ENCODE measurements at places on chromosomes 12 and 14.

GRCh38 chr14:59020382-59020781, 168.1 kb upstream of the DAAM1 start:
- DNase-seq, result peak; percentile 11

- DNase-seq, result no peak
Observed at GRCh38 chr14:101772770-101773169, 11.3 kb downstream of the PPP2R5C start.

GRCh38 chr12:109771746-109772621, 58.4 kb downstream of the FAM222A start:
- DNase-seq, result no peak

DNA sequence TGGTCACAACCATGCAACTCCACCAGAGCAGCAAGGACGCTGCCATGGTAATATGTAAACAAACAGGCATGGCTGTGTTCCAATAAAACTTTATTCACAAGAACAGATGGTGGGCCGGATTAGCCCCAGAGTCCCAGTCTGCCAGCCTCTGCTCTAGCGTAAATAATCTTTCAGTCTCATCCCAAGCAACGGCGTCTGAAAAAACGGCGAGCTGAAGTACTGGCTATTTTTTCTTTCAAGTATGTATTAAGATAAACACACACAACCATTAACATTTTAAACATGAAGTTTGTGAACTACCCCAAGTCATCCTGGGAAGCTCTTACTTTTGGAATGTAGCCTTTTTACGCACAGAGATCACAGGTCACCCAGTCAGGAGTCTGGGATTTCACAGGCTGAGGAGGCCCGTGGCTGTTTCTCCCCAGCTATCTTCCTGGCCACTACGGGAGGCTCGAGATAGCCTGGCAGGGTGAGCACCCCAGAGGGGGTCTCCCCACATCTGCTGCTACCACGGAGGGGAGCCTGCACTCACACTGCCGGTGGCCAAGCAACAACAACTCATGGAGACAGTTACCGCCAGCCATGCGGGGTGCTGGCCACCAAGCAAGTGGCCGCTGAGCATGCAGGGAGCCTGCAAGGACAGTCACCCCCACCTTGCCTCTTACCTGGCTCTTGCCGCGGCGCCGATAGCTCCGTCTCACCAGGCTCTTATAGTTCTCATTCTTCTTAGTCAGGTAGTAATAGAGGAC, 124.6 kb downstream of the RFLNA start:
- DNase-seq, result no peak

GRCh38 chr12:111408686-111409402, 3.1 kb downstream of the SH2B3 start:
- no peak for DNase-seq

DNA sequence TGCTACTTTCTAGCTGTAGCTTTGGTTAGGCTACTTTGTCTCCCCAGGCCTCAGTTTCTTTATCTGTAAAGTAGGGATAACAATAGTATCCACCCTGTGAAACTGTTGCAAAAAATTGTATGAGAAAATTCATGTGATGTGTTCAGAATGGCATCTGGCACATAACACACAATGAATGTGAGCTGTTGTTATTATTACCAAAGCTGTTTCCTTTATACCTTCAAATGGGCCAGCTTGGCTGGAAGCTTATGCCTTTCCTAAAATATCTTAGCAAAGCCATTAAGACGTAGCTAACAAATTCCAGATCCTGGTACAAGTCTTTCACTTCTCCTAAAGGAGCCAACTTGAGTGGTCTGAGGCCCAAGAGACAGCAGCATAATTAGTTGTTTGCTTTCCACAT, 25.2 kb upstream of the MANSC4 start:
- DNase-seq, result no peak
